Fibroblast of skin of left quadriceps (primary cell): ENCODE measurements at places on chromosomes 1 and 21.
A peak's percentile ranks its signal among the peaks of the same experiment; 100 is the strongest.

DNA sequence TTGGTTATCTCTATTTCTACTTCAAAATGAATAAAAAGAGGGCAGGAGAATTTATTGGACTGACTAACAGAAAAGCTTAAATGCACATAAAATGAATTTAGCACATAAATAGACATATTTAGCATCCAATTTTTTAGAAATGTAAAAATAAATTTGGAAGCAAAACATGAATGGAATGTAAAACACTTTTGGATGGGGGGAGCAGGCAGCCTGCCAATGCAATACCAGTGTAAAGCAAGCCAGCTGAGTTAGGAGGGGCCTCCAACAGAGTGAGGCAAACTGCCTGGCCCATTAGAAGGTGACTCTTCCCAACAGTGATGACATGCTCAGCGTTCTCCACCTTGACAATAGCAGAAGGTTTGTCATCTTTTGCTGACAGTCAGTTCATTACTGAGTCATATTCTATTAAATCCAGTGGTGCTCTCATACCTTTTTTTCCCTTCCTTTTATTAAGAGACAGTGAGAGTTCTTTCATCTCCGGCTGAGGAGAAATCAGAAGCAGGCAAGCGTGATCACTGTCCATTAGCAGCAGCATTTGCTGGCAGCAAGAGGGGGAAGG lies 19.5 kb upstream of the EXO1 start:
- peak; percentile 39 for DNase-seq

DNA sequence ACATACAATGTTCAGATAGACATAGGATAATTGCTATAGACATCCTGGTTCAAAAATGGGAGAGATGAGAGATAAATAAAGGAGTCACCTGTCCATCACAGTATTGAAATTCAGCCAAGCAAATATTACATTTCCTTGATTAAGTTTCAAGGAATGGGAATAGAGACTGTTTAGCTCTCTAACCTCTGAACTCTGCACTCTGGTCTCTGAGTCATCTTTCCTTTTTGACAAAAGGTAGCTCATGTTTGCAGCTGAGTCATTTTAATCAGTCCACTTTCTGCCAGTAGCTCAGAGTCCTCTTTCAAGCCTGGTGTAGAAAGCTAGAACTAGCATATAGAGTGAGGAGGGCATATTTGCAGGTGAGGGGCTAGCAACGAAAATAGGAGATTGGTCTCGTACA lies 51.4 kb upstream of the GJA8 start:
- DNase-seq: no peak

DNA sequence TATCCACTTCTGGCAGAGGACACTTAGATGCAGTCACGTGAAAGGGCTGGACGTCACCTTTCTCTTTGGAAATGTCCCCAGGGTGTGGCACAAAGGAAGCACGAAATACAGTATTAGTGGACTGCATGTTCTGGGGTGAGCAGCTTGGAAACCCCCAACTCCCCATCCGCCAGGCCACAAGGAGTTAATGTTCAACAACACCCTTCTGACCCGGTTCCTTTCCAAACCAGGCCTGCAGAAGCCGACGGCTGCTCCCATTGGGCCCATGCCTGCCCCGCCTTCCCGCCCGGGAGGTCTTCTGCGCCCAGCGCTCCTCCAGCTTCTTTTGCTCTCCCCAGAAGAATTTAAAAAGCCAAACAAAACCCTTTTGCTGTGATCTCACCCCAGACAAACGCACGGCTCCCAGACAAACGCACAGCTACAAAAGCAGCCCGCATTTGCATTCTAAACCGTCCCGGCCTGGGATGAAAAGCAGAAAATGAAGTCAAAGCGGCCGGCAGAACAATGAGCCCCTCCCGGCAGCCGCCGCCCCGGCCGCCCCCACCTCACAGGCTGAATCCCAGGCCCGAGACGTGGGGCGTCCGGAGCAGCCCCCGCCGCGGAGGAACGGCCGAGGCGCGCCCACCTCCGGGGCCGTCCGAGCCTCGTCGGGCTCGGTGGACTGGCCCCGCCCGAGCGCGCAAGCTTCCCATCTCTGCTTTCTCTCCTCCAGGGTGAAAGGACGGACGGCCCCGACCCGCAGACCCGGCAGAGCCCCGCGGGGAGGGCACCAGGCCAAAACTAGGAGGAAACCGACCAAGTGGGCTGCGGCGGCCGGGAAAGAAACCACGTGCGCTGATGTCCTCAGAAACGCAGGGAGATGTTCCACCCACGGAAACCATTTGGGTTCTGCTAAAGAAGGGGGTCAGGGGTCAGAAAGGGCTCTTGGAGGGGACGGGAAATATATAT lies 101.9 kb downstream of the PLPP3 start:
- no peak for DNase-seq

DNA sequence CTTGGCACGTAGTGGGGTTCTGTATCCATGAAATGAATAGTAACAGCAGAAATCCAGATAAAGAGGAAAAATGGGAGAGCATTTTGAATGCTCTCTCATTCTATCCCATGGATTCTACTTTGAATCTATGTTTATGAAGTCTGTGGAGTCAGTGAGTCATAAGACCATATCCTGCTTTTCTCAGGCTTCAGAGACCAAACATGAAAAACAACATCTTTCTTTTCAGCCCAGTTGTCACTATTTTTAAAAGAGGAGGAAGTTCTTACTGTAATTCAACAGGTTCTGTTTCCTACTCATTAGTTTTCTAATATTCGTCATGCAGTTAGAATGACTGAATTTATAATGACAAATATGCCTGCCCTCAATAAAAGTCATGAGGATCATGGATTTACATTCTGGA lies 39.4 kb upstream of the CD55 start:
- DNase-seq: no peak

GRCh38 chr1:20787840-20788795 lies 1.0 kb upstream of the HP1BP3 start:
- DNase-seq: peak; percentile 4

DNA sequence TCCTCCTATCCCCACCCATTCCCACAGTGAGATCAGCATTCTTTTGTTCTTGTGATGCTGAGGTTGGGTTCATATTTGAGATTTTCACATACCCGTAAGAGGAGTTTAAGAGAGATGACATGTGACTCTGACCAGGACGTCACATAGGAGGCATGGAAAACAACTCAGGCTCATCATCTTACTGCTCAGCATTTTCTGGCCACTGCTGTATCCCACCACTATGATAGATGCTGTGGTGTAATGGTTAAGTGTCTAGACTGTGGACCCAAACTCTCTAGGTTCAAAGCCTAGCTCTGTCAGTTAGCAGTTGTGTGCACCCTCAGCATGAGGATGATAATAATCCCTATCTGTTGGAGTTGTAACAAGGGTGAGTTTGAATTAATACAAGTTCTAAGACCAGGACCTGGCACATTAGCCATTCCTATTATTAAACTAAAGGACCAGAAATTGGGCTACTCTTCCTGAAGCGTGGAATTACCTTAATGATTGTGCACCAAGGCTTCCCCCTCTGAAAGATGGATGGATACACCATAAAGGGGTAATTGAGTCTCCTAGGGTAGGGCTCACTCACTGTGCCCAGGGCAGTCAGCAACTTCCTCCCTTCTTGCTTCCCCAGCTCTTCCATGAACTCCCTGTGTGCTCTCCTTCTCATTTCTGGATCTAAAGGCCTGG lies 40.9 kb downstream of the LGR6 start:
- DNase-seq: no peak

DNA sequence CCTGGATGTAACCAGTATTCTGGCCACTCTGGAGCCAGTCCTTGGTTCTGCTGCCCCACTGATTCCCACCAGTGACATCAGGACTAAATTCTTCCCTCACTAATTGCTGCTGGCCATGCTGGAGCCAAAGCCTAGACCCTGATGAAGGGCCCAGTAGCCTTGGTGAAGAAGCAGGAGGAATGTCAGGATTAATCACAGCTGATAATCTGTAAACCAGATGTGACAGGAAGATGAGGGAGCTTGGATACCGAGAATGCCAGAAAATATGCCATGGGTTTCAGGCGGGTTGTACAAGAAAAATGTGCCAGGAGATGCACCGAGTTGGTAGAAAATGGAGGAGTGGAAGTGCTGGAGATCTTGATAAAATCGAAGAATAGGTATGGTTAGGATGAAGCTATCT lies 119.0 kb upstream of the PPP2R5A start:
- no peak for DNase-seq

DNA sequence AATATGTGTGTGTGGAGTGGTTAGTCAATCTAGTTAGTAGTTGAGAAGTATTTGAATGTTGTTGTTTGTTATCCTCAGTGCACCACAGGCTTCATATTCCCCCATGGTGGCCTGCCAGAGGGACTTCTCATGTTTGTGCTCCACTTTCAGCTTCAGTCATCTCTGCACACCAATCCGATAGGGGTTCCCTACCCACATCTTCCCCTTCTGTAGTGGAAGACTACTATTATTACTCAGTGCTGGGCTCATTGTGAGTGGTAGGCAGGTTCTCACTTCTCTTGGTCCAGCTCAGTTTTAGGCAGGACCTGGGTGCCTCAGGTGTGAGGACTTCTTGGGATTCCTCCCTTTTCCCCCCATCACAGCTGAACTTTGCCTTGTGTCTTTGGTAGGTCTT lies 14.2 kb downstream of the MT1HL1 start:
- no peak for DNase-seq

DNA sequence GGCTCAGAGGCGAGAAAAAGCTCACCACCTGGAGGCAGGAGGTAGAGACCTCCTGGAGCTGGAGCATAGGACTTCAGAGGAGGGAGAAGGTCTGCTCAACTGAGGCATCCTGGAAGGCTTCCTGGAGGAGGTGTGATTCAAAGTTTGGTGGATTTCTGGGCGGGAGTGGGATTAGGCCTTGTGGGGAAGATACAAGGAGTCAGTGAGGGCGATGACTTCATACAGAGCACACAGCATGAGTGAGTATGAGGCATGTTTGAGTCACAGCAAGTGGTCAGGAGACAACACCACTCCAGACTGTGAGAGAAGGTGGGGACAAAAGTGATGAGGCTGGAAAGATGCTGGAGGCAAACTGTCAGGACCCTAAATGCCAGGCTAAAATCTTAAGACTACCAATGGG lies 77.6 kb downstream of the MATN1 start:
- DNase-seq: no peak

GRCh38 chr1:153957744-153958110 lies 685 bp downstream of the CRTC2 start:
- DNase-seq: no peak

DNA sequence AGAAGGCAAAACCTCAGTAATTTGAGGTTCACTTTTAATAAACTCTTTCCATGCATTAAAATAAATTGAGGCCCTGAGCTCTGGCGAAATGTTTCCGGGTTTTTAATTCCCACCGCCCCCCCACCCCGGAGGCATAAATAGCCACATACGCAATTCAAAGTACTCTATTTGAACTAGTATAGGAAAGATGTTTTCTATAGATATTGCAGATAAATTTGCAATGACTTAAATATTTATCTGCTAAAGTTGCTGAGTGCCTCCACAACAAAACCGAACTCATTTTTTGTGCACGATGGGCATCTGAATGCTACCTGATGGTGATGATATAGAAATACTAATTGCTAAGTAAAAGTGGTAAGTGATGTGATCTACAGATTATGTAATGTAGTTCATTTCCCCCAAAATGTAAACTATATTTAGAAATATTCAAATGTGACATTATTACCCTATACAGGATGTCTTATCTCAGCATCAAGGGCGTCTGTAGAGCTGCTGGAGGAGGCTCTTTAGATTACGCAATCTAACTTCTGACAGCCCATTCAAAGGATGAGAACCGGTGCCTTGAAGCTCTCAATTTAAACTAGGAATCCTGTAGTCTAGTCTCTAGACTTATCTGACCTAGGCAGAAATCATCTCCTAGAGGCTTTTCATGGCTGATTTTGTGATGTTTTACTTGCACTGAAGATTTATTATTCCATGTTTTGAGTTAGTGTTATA lies 8.5 kb downstream of the IRF2BP2 start:
- no peak for DNase-seq

DNA sequence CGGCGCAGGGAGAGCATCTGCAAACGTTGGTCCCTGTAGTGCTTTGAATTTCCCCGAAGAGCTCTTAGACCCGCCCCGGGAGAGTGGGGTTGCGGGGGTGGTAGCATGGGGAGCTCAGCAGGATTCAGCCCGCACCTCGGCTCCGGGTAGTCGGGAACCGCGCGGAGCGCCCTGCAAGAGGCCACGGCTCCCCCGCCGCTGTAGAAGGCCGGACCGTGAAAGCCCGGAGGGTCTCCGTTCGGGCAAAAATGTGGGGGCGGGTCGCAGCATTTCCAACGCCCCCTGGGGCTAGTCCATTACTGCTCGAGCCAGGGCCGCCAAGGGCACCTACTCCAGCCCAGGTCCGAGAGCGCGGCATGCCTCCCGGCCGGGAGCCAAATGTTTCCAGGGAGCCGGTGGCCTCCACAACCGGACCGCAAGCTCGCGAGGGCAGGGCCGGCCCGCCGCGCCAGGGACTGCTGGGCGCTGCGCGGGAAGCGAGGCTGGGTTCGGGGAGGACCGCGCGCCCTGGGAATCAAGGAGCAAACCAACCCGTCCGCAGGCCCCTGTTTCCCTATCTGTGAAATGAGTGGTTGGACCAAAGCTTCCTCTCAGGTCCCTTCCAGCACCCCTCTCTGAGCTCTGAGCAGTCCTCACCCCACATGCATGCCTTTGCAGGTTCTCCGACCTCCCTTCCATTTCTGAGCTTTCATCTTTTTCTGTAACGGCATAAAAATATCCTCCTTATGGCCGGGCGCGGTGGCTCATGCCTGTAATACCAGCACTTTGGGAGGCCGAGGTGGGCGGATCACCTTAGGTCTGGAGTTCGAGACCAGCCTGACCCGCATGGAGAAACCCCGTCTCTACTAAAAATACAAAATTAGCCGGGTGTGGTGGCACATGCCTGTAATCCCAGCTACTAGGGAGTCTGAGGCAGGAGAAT lies 775 bp upstream of the TMEM63A start:
- no peak for DNase-seq

DNA sequence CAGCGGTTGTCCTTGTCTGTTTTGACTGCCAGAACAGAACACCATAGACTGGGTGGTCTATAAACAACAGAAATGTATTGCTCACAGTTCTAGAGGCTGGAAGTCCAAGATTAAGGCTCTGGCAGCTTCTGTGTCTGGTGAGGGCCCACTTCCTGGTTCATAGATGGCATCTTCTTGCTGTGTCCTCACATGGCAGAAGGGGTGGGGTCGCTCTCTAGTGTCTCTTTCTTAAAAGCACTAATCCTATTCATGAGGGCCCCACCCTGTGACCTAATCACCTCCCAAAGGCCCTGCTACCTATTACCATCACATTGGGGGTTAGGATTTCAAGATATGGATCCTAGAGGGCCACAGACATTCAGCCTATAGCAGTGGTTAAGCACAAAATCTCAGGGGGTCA lies 304.4 kb downstream of the NFIA start:
- no peak for DNase-seq

- no peak for DNase-seq
Measured at GRCh38 chr1:199867601-199868000, 159.9 kb upstream of the NR5A2 start.

GRCh38 chr1:54610601-54611580 lies 12.4 kb downstream of the FAM151A start:
- DNase-seq: no peak

DNA sequence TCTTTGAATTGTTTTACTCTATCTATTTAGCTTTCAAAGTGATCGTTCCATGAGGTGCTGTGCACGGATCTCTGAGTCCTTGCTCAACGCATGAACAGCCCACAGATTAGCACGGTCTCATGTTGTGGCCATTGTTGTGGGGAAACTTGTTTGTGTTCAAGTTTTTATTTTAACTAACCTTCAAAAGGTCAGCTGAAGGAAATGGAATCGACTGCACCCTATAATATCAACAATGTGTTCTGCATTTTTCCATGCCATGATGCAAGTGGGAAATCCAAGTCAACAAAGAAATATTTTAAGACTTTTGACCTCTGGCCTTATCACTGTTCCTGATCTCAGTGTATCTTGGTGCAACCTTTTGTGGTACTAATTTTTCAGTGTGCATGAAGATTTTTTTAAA lies 6.1 kb downstream of the SH2D1B start:
- DNase-seq: no peak

GRCh38 chr1:166090244-166090643 lies 76.6 kb downstream of the FAM78B start:
- no peak for DNase-seq
